Type B pancreatic cell (in vitro differentiated cells): ENCODE measurements at places on chromosomes 16 and 17.

DNA sequence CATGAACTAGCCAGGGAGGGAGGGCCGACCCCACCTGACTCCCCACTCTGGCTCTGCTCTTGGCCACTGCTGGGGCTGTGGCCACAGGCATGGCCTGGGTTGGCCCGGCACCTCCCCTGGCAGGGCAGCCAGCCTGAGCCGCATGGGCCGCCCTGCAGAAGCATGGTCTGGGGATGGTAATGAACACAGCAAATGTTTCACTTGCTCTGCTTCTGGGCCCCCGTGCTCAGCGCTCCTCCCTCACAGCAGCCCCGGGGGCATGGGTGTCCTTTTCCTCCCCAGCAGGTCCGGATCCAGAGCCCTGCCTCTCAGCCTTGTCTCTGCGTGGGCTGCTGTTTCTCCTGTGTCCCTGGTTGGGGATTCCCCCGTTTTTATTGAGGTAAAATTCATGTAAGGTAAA, 30.9 kb upstream of the KCNJ12 start:
- H3K36me3 ChIP-seq = no peaks in the 10 kb centered on the region
- H3K27ac ChIP-seq = no peak overlapping the region
- peak; percentile 58 for DNase-seq
- no peaks in the 10 kb centered on the region for H3K4me1 ChIP-seq

DNA sequence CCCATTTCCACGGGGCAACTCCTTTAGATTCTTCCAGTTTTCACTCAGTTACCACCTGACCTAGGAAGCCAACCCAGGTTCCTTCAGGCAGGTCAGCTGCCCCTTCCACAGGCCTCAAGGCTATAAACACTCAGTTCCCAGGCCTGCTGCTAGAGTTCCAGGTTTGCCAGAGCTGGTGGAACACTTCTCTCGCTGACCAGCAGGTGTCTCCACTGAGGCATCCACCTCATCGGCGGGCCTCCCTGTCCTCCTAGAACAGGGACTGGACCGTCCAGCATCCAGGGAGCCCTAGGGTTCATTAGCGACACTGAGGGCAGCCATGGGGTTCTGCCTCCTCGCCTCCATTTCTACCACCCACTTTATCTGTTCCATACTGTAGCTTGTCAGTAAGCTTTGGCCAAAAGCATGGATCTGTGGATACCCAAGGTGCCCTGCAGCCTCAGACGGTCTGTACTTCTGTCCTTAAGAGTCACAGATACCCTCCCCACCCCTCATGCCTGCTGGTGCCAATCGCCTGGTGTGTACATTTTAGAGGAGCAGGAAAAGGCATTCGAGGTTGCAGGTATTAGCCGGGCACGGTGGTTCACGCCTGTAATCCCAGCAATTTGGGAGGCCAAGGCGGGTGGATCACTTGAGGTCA, 29.0 kb downstream of the PIMREG start:
- H3K36me3 ChIP-seq = no peaks in the 10 kb centered on the region
- peak; percentile 82 for DNase-seq
- H3K4me3 ChIP-seq = no peak overlapping the region
- peak overlapping the region; percentile 45 for H3K27ac ChIP-seq
- peaks cover 24% of the 10 kb centered on the region for H3K4me1 ChIP-seq
- H3K27me3 ChIP-seq = peaks cover 7% of the 10 kb centered on the region

DNA sequence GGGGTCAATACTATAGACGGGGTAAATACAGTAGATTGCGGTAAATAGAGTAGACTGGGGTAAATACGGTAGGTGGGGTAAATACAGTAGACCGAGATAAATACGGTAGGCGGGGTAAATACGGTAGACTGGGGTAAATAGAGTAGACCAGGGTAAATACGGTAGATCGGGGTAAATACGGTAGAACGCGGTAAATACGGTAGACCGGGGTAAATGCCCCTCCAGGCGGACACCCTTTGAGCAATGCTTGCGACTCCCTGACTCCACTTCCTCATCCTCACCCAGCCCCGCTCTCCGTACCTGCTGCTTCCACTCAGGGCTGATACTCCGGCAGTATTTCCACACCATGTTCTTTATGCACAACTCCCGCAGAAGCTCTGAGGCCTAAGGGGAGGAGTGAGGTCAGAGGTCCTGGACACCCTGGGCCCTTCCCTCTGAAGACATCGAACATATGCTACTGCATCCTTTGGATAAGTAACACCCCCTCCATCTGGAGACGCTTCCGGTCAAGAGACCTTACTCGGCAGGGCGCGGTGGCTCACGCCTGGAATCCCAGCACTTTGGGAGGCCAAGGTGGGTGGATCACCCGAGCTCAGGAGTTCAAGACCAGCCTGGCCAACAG, 13.3 kb upstream of the CRK start:
- no peak overlapping the region for H3K4me3 ChIP-seq
- H3K27me3 ChIP-seq = no peaks in the 10 kb centered on the region
- peaks cover 13% of the 10 kb centered on the region for H3K36me3 ChIP-seq
- peaks cover 8% of the 10 kb centered on the region for H3K4me1 ChIP-seq

DNA sequence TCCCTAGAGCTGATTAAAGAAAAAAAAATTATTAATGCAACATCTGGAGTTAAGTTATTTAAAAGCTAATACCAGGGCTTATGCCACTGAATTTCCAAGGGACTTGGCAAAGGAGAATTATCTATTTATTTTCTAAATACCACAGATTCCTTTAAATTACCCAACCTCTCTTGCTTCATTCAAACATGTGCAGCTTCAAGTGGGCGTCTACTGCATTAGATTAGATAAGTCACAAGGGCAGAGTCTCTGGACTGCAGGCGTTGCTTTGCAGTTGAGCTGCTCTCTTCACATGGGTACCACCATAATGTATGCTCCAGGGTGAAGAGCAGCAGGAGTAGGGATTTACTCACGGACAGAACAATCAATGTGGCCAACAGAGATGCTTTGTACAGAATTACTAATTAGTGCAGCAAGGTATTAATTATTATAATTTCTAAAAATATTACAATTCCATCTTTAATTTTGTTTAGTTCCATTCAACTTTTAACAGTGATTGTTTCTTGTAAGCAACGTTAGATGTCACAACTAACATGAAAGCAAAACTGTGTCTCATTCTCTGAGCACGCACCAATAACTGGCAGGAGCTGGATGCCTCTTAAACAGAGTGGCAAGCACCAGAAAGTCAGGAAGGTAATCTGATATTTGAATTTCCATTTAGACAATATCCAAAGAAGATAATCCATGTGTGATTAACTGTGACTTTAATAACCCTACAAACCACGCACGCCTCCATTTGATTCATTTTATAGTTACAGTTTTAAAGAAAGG, 214.2 kb downstream of the STX8 start:
- no peak overlapping the region for H3K27ac ChIP-seq
- peaks cover 24% of the 10 kb centered on the region for H3K4me1 ChIP-seq
- no peak for DNase-seq
- H3K36me3 ChIP-seq = no peaks in the 10 kb centered on the region

GRCh38 chr16:27703121-27703520, 153.2 kb downstream of the KATNIP start:
- peaks cover 14% of the 10 kb centered on the region for H3K36me3 ChIP-seq
- H3K27ac ChIP-seq = no peak overlapping the region
- peaks cover 34% of the 10 kb centered on the region for H3K4me1 ChIP-seq
- DNase-seq = no peak

- DNase-seq = no peak
- H3K4me1 ChIP-seq = no peaks in the 10 kb centered on the region
- peaks cover 20% of the 10 kb centered on the region for H3K36me3 ChIP-seq
- H3K27ac ChIP-seq = no peak overlapping the region
- H3K27me3 ChIP-seq = no peaks in the 10 kb centered on the region
These were observed 8.4 kb downstream of the HBQ1 start for GRCh38 chr16:188674-189073.

GRCh38 chr16:58267524-58268243, 27.1 kb downstream of the PRSS54 start:
- no peak overlapping the region for H3K4me3 ChIP-seq
- no peaks in the 10 kb centered on the region for H3K4me1 ChIP-seq
- H3K27me3 ChIP-seq = no peaks in the 10 kb centered on the region
- DNase-seq = no peak
- H3K27ac ChIP-seq = no peak overlapping the region

DNA sequence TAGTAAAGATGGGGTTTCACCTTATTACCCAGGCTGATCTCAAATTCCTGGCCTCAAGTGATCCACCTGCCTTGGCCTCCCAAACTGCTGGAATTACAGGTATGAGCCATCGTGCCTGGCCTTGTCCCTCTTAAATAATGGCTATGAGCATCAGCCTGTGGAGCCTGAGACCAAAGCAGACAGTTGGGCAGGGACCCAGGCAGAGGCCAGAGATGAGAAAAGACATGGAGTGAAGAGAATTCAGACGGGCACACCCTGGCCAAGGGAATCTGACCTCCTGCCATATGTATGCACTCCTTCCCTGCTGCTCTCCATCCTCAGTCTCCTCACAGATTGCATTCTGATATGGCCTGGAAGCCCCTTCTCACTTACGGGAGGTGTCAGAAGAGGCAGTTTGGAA, 98.4 kb upstream of the DNAH9 start:
- no peak overlapping the region for H3K4me3 ChIP-seq
- H3K27ac ChIP-seq = no peak overlapping the region
- no peaks in the 10 kb centered on the region for H3K36me3 ChIP-seq
